Activated CD4-positive, alpha-beta memory T cell treated with anti-CD3 and anti-CD28 coated beads, Interleukin-2, amount 10 ng/mL, durations not matched to agents 7 days and 5 days (primary cell): ENCODE measurements at places on chromosomes 7 and 10. TPM values are rescaled to one million over a fixed set of nuclear protein-coding genes. Genes with fewer than 3 reads are reported as not detected.

Gene VAX1
- not detected for total RNA-seq

Gene HOXA10
- total RNA-seq, result not detected

Gene DIP2C
- 0.76 TPM for total RNA-seq

Gene HMX2
- total RNA-seq, result not detected

Gene GPR15LG
- total RNA-seq, result not detected

Gene RAPGEF5
- total RNA-seq, result 0.93 TPM

Gene MYO3A
- not detected for total RNA-seq

Gene CD36
- total RNA-seq, result not detected

Gene SEMA3C
- not detected for total RNA-seq

Gene NEUROD6
- total RNA-seq, result not detected
